ENCODE measurements at places on chromosomes 7 and 10.

DNA sequence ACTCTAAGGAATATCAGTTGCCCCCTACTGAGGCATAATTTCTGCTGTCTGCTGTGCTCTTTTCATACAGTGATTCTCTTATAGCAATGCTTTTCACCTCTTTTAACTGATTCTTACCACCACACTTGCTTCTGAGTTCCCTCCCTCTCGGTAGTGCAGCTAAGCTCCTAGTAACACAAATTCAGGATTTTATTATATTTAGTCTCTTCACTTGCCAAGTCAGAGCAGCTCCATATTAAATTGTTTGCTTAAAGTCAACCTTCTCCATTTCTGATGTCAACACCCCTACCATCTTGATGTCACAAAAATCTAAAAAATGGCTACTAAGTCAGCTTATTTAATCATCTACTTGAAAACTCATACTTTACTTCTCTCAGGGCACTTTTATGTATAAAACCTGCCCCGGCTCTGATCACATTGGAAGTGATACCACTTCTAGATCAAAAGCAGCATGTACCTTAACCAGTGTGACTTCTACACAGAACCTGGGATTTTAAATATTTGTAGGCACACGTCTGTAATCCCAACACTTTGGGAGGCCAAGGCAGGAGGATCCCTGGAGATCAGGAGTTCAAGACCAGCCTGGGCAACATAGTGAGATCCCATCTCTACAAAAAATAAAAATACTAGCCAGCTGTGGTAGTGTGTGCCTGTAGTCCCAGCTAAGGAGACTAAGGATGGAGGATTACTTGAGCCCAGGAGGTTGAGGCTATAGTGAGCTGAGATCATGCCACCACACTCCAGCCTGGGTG lies 55.3 kb downstream of the GDI2 start:
- no peak for DNase-seq

GRCh38 chr7:103632972-103633371 lies 187.0 kb upstream of the SLC26A5 start:
- DNase-seq: no peak

DNA sequence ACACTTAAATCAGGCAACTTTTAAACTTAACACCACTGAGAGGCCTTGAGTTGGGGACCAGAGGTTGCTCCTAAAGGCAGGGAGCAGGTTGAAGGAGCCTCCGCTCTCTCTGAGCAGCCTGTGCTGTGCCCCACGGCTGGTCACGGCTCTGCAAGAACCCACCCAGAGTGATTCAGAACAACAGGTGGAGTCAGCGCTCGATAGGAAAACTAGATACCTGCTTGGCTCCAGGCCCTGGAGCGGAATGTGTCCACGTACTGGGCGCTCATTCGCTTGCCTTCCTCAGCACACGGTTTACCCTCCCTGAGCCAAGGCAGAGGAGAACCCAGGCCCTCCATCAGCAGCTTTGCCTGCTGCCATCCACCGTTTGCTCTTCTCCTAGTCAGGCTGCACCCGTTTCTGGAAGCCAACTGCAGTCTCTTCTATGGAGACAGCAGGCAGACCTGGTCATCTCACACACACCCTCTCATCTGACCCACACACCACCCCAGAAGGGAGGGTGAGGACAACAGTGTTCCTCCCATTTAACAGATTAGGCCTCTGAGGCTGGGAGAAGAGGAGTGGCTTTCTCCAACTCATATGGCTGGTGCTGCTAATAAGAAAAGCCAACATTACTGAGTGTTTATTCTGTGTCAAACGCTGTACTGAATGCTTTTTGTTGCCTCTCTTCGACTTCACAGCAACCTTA lies 37.6 kb upstream of the PDCD4 start:
- DNase-seq: no peak

DNA sequence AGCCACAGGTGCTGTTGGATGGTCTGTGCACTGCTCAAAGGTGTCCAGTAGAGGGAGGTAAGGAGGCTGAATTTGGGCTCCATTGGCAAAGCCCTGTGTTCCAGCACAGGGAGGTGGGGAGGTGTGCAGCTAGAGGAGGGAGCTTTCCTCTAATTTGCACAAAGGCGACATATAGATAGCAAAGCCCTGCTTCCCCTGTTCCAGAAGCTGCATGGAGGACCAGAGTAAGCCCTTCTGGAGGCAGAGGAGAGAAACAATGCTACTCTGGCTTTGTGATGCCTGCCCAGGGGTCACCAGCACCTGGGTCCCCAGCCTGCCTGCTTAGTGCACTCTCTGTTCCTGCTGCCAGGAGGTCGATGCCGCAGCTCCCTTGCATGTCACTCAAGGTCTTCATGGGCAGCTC lies 3.4 kb upstream of the ARHGAP22 start:
- peak; percentile 34 for DNase-seq

GRCh38 chr10:101814466-101815071 lies 3.7 kb downstream of the OGA start:
- DNase-seq: no peak

- DNase-seq: no peak
Observed at GRCh38 chr10:10946801-10947200, 70.9 kb upstream of the CELF2 start.

GRCh38 chr7:30879139-30880124 lies 32.2 kb upstream of the AQP1 start:
- DNase-seq: no peak

DNA sequence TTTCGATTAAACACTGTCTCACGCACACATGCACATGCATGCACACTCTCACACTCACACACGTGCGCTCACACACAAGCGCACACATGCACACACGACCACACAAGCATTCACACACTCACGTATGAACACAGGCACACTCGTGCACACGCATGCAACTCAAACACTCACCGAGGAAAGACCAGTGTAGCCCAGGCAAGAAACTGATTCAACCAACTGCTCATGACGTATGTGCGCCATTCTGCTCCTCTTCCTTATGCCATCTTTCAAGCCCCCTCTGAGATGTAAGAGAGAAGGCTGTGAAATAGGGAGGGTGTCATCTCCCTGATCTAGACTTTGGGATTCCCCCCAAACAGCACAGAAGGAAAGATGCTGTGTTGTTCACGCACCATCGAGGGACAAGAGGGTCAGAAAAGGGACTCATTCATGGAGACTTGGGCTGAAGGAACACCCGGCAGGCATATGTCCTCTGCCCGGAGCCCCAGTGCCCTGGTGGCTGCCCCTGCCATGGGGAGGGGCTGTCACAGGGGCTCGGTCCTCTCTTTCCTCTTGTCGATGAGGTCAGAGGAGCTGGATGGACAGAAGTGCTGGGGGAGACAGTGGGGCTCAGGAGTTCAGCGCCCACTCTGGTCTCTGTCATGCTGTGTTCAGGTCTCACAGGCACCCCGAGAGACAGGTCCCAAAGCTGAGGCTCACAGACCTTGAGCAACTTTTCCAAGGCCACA lies 130.1 kb upstream of the SHH start:
- no peak for DNase-seq

GRCh38 chr7:98836811-98837629 lies 32.8 kb downstream of the TMEM130 start:
- DNase-seq: peak; percentile 0

DNA sequence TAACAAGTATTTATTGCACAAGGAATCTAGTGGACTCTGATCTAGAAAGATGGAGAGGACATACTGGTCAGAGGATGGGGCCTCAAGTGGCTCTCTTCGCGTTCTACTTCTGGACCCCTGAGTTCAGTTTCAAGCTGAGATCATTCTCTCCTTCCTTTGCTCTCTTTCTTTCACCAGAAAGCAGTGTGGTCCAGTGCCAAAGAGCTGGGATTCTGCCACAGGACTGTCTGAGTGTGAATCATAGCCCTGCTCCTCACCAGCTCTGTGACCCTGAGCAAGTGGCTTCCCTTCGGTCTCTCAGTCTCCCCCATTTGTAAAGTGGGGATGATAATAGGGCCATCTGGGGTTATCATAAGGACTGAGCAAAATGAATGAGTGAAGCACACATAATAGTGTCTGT lies 715.2 kb downstream of the SUGCT start:
- DNase-seq: no peak

- DNase-seq: no peak
Observed at GRCh38 chr10:55227967-55228366, 426.9 kb upstream of the PCDH15 start.

- DNase-seq: no peak
Observed at GRCh38 chr7:150317748-150318444, 5.3 kb upstream of the LRRC61 start.

GRCh38 chr10:21501731-21502347 lies 23.6 kb downstream of the SKIDA1 start:
- no peak for DNase-seq

- DNase-seq: no peak
Observed at GRCh38 chr7:132203021-132203420, 373.2 kb downstream of the PLXNA4 start.
